Omental fat pad (tissue), 4 donors: ENCODE measurements at places on chromosomes 3 and 15.

DNA sequence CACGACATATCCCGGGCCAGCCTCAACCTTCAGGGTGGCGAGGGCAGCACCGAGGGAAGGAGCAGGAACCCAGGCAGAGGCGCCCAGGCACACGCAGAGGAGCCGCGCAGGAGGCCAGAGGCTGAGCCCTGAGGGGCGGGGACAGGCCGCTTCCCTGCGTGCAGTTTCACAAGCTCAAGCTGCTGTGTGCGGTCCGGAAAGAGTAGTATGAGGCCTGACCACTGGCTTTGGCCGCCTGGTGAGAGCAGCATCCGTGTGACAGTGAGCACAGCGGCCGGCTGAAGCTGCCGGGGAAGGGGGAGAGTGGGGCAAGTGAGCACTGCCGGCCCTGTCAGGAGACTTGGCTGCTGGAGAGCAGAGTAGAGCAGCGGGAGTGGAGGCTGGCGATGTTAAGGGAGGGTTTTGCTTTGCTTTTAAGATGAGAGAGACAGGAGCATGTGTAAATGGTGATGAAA, 8.7 kb downstream of the ZDHHC19 start:
- no peak for DNase-seq

DNA sequence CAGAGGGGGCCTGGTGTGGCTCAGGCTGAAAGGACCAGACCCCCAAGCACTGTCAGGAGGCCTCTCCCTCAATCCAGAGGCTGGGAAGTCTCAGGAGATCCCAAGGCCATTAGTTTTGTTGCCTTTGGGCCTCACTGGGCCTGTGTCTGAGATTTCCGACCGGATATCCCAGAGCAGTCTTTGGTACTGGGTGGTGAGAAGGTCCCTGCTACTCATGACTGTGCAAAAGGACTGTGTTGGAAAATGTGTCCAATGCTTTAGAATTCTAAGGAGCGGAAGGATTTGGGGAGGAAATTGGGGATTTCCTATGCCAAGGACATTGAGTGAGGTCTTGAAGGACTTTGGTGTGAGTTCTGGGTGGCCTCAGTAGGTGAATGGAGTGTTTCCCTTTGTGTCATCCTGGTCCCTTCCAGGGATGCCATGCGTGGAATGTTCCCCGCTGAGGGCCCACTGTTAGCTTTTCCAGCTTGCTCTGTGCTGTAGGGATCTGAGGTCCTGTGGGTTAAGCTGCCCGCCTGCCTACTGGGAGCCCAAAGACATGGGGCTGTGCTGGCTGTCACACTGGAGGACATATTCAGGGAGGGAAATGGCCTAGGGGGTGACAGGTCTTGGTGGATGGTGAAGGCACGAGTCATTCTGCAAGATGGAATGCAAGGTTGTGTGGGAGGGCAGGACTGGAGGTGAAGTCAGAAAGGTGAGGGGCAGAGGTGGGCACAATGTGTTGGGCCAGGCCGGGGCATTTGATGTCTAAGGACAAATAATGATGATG, 16.4 kb downstream of the SMAD6 start:
- no peak for DNase-seq

DNA sequence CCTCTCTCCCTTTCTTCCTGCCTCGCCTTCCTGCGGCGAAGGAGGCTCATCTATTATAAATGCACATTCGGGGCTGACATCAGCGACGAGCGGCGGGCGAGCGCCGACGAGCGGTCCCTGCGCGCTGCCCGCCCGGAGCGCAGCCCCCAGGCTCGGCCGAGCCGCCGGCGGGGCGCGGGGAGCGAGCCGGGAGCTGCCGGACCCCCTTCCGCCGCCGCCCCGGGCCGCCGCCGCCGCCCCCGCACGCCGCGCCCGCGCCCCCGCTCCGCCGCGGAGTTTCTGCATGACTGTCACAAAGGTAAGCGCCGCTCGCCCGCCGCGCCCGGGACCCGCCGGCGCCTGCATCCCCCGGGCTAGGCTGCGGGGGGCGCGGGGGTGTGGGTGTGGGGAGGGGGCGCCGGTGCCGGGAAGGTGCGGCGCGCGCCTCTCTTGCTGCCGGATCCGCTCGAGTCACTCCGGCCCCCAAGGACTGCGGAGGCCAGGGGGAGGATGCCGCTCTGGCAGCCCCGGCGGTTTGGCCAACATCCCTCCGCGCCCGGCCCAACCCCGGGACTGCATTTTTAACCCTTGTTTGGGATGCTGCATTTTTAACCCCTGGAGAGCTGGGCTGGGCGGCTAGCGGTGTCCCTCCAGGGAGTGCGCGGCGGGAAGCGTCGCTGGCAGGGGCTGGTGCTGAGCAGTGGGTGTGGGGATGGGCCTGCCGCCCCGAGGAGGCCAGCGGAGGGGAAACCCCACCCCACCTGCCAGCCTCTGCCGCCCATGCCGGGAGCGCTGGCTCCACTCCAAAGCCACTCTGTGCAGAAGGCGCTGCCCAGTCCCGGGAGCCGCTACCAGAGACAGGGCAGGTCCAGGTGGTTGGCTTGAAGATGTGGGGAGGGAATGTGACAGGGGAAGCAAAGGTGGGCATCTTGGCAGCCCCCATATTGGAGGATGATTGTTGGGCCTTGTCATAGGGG, at the start of gene CORO2B:
CORO2B (plus strand) TSS at position 14 of the 956 bp plus-strand sequence; CDS start at position 284, 270 bp downstream.
- no peak for DNase-seq

DNA sequence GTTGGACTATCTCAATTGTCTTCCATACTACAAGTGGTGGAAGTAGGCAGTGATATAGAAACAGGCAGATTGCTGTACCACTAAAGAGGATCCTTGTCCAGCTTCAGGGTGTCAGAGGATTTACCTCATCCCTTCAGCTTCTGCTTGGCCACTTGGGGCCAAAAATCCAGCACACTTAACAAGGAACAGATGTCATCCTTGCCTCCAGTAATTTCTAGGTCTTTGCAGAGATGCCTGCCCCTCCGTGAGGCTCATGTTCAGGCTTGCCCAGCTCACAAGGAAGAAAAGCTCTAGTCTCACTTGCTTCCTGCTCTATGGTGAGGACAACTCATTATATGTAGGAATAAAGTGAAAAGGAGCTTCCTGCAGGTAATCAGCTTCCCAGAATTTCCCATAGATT, 510.3 kb downstream of the EPHA3 start:
- DNase-seq = no peak

- DNase-seq = no peak
Observed at GRCh38 chr3:105907777-105908176, 39.0 kb upstream of the CBLB start.

DNA sequence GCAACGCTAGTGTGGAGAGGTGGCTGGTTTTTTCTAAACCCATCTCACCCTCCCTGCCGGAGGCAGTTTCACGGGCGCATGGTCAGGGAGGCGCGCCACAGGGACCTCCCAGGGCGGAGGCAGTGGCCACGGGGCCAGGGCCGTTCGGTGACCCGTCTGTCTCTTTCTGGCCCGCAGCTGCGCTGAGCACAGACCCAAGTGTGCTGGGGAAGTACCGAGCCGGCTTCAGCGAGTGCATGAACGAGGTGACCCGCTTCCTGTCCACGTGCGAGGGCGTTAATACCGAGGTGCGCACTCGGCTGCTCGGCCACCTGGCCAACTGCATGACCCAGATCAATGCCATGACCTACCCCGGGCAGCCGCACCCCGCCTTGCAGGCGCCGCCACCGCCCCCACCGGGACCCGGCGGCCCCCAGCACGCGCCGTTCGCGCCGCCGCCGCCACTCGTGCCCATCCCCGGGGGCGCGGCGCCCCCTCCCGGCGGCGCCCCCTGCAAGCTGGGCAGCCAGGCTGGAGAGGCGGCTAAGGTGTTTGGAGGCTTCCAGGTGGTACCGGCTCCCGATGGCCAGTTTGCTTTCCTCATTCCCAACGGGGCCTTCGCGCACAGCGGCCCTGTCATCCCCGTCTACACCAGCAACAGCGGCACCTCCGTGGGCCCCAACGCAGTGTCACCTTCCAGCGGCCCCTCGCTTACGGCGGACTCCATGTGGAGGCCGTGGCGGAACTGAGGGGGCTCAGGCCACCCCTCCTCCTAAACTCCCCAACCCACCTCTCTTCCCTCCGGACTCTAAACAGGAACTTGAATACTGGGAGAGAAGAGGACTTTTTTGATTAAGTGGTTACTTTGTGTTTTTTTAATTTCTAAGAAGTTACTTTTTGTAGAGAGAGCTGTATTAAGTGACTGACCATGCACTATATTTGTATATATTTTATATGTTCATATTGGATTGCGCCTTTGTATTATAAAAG, 1.8 kb downstream of the HES1 start:
- DNase-seq = no peak

DNA sequence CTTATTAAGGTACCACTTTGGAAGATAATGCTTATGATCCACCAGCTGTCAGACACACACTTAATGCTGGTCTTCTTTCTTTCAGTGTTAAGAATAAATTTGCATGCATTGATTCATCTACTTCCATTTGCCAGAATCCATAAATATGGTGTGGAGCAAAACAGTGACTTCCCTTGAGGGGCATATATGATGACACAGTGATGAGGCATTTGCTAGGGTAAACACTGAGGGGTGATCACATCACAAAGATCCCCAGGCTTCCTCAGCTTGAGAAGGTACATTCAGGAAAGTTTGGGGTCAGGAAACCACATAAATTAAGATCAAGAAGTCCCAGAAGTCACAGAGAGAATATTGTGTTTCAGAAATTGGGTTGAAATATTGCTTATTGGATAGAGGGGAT, 9.9 kb upstream of the ZBED2 start:
- DNase-seq = no peak

- no peak for DNase-seq
Observed at GRCh38 chr3:146313746-146314111, 62.8 kb upstream of the PLSCR4 start.

GRCh38 chr3:56783644-56784447, 17.9 kb downstream of the ARHGEF3 start:
- no peak for DNase-seq

DNA sequence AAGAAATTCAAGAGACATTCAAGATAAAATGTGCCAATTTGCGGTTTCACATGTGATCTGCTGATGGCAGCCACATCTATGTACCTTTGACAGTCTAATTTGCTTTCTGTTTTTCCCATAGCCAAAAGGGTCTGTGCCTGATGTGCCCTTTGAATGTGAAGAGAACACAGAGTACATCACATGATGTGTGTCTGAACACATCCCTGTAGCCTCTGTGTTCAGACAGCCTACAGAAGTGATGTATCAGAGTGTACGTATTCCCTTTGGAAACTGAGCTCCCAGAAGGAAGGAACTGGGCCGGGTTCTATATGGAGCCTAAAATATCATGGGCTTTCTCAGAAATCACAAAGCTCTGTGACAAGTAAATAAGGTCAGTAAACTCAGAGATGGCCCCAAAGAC, 52.4 kb downstream of the BOC start:
- DNase-seq = no peak

DNA sequence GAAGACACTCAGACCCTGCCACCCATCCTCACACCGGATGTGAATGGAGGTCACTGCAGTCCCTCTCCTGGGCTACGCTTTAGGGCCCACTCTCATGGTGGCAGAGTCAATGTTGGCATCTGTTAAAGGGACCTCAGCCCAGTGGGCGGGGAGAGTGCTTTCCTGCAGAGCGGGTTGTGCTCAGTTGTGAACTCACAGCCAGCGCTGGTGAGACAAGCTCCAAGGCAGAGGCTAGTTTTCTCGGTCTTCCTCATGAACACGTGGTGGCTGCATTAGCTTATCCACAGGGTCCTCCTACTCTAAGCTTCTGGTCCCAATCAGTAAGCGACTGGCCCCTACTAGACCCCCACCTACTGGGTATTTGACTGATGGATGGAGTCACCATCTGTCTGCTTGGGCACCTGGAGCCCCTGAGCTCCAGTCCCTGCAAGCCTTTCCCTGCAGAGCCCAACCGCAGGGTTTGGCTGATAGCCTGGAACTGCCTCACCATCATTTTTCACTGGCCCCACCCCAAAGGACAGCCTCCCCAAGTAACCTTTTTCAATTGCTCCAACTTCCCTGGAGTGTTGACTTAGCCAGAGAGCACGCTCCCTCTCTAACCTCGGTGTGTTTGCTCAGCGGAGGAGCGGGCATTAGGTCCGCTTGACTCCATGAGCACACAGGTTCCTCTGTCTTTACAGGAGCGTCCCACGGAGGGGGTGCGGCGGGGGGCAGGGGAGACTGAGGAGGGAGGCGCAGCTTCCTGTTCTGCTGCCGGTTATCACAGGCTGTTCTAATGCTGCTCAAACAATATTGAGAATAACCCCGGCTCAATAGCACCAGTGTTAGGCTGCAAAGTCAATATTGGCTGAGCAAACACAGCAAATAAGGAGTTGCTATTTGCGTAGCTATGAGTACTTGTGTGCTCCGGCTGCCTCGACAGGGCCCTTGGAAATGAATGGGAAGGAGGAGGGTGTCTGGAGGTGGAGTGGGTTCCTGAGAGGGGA, 141.7 kb downstream of the RPLP1 start:
- no peak for DNase-seq

GRCh38 chr15:63587527-63587926, 9.7 kb upstream of the FBXL22 start:
- no peak for DNase-seq

- no peak for DNase-seq
Observed at GRCh38 chr3:49403891-49404290, 7.9 kb downstream of the RHOA start.

DNA sequence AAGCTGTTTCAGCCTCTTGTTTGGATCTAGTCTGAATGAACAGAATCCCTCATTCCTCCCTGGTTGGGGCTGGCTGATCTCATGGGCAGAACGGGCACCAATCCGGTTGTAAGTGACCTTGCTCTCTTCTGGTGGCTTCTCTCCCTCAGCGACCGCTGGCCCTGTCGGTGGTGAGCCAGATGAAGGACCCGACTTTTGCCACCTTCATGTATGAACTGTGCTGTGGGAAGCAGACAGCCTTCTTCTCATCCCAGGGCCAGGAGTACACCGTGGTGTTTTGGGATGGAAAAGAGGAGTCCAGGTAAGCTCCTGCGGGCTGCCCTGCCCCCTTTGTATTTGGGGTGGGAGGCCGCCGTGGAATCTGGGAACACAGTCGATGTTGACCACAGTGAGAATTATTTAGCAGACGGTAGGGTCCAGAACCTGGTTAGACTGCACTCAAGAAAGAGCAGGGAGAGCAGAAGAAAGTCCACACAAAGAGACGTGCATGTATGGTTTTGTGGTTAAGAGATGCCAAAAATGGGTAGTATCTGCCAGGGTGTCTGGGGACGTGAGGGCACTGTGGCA, 138.8 kb downstream of the LRRK1 start:
- DNase-seq = no peak

DNA sequence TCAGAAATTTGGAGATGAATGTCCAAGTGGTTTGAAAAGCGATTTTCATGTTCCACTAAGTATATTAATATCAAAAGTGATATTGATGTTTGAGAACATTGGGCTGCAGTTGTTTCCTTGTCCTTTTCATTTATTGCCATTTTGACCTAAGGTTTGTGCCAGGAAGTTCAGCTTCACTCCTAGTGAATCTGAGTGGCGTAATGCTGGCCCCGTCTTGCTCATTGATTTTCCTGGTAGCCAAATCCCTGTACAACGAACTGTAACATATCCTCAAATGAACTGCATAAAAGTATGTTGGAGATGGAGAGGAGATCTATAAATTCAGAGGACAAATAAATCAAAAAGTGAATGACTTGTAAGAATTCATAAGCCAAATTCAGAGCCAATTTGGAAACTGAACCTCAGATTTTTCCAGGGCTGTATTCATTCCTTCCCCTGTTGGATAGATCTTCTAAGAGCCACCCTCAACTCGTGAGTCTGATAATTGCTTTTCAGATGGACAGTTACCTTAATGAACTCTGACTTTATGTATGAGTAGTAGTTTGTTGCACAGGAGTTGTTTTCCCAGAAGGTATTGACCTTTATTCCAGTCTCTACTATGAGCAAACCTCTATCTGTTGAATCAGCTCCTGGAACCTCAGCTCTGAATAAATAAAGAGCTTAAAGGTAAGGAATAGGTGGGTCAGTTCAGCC, 72.8 kb downstream of the ITPR1 start:
- no peak for DNase-seq
